ENCODE measurements at places on chromosomes 3 and 15.

DNA sequence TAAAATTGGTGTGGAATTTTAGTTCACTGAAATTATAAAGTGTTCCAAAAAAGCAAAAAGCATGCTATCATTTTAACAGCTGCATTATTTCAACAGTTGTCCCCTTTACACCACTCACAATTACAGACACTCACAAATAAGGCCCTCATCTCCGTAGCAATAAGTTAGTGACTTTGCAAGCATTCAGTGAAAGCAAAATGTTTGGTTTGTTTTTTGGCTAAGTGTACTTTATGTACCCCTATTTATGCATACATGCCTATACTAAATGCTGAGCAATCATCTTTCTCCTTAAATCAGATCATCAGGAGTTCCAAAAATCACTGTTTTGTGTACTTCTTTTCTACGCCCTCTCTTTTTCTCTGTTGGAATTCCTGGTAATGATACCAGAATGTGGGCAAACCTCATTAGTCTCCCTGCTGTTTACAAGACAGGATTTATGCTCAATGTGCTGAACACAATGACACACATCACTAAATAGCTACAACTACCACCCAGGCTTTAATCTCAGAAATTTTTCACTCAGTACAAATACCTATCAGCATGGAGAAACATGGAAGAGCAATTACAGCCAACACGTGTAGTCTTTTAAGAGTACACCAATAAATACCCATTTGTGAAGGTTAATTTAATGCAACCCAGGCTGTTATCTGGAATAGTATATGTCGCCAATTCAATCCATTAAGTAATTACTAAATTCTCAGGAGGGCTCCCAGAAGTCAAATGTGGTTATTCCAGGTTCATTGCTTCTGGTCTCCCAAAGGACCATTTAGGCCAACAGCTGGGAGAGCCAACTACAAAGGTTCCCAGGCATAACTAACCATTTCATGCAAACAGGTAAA lies 12.0 kb downstream of the ALDH1A2 start:
- DNase-seq = no peak

GRCh38 chr3:33447958-33448357 lies 7.8 kb upstream of the UBP1 start:
- no peak for DNase-seq

DNA sequence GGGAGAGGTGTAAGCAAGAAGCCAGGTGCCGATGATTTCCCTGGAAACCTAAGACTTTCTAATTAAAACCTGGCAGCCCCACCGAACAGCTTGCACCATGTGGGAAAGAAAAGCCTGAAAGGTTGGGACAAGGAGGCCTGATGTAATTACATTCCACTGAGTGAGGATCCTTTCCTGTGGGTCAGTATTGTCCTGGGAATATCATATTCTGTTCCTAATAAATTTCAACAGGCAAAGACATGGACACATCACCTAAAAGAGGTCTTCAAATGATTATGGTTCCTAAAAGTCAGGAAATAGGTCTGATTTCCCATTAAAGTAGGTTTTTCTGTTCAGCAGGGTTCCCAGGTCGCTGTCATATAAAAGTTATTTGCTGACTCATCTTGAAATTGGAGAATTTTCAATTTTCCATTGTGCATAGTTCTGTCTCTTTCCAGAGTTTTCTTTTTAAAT lies 58.5 kb downstream of the DUT start:
- no peak for DNase-seq

- DNase-seq = no peak
Observed at GRCh38 chr3:117059956-117060270, 350.3 kb downstream of the TUSC7 start.

DNA sequence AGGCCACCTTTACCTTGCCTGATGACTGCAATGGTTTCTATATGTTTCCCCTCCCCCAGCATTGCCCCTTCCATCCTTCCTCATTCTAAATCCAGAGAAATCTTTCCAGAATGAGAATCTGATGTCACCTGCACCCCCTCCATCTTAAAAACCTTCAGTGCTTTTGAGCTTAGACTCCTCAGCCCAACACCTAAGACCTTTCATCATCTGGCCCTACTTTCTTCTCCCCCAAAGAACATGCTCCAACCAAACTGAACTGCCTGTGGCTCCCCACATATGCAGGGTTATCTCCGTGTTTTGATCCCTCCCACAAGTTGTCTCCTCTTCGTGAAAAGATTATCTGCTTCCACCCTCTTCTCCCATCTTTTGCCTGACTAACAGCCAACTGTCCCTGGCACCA lies 27.3 kb downstream of the RFTN1 start:
- no peak for DNase-seq

DNA sequence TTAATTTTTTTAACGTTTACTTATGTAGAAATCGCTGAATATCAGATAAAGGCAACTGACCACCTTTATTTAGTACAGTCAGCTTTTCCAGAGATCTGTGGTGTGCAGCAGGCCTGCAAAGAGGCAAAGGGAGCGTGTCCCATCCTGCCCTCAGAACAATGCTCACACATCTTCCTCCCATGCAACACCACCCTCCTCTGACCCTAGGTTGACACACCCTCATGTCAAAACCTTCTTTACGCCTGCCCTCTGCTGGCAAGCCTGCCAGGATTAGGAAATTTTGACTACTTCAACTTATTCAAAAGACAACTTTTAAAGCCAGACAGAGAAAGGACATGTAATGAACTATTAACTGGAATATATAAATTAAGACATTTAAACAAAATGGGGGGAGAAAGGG lies 513.7 kb downstream of the FOXP1 start:
- DNase-seq = no peak

GRCh38 chr3:42746455-42747450 lies 26.3 kb downstream of the CCDC13 start:
- DNase-seq = no peak
